ENCODE measurements at places on chromosomes 2 and 18. TPM values are rescaled to one million over a fixed set of nuclear protein-coding genes. Genes with fewer than 3 reads are reported as not detected.

LYG2 gene
- total RNA-seq: not detected

GCG gene
- total RNA-seq: not detected

AMER3 gene
- total RNA-seq: not detected

MOGAT1 gene
- not detected for total RNA-seq

ARHGAP15 gene
- not detected for total RNA-seq

SERPINB3 gene
- total RNA-seq: not detected

HOXD13 gene
- total RNA-seq: 0.53 TPM

CAVIN2 gene
- total RNA-seq: 13.0 TPM

TXNDC2 gene
- total RNA-seq: not detected

RAD51AP2 gene
- total RNA-seq: not detected

CMPK2 gene
- 0.18 TPM for total RNA-seq

KCNG3 gene
- not detected for total RNA-seq

TMEM198 gene
- total RNA-seq: 0.53 TPM

EEF1B2 gene
- total RNA-seq: 617 TPM

IL18R1 gene
- 0.53 TPM for total RNA-seq

CCL20 gene
- 0.18 TPM for total RNA-seq

PDCD1 gene
- total RNA-seq: not detected

MEP1B gene
- not detected for total RNA-seq

SLC16A14 gene
- total RNA-seq: 3.5 TPM

RESP18 gene
- not detected for total RNA-seq

TBR1 gene
- total RNA-seq: not detected

RETSAT gene
- 59.0 TPM for total RNA-seq

POTEJ gene
- not detected for total RNA-seq

SFT2D3 gene
- total RNA-seq: 4.0 TPM

CHRNA1 gene
- not detected for total RNA-seq

CYTIP gene
- not detected for total RNA-seq

GAL3ST2 gene
- not detected for total RNA-seq

SCYGR3 gene
- total RNA-seq: not detected

GALNT1 gene
- 60.3 TPM for total RNA-seq

FAP gene
- total RNA-seq: 84.9 TPM

ALK gene
- total RNA-seq: not detected

COL4A4 gene
- total RNA-seq: not detected

EIF2AK2 gene
- total RNA-seq: 27.6 TPM

OSR1 gene
- 2.3 TPM for total RNA-seq

GALM gene
- total RNA-seq: 14.4 TPM

ZNF804A gene
- total RNA-seq: 3.9 TPM

EFEMP1 gene
- total RNA-seq: 37.8 TPM

NPAS2 gene
- total RNA-seq: 8.1 TPM

ATL2 gene
- 41.5 TPM for total RNA-seq

SH3BP4 gene
- total RNA-seq: 51.2 TPM

PPIL3 gene
- total RNA-seq: 57.2 TPM

PFN4 gene
- 2.0 TPM for total RNA-seq

KLHL41 gene
- total RNA-seq: 0.35 TPM

TEX44 gene
- not detected for total RNA-seq

LRRTM4 gene
- not detected for total RNA-seq

Data from myometrial cell (primary cell).